Fibroblast of skin of scalp (primary cell): ENCODE measurements at places on chromosomes 7 and 10.

DNA sequence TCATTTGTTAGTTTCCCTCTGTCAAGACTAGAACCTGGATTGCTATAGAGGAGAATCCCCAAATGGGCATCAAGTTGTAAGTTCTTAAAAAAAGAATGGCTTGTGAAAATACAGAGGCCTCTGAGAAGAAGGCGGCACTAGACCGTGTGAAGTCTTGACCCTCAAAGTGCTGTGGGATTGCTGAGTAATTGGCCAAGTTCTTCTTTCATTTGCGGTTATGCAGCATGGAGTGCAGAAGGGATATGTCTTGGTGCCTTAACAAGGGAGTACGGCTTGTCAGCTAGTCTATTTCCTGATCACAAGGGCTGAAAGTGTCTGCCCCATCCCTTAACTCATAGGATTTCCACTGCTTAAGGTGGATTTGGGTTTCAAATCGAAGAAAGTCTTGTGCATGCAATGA lies 81.2 kb downstream of the MKX start:
- DNase-seq: no peak

GRCh38 chr7:143240291-143241168 lies 18.7 kb downstream of the TAS2R40 start:
- peak; percentile 96 for DNase-seq

GRCh38 chr10:119539359-119539825 lies 3.1 kb downstream of the RGS10 start:
- DNase-seq: no peak

DNA sequence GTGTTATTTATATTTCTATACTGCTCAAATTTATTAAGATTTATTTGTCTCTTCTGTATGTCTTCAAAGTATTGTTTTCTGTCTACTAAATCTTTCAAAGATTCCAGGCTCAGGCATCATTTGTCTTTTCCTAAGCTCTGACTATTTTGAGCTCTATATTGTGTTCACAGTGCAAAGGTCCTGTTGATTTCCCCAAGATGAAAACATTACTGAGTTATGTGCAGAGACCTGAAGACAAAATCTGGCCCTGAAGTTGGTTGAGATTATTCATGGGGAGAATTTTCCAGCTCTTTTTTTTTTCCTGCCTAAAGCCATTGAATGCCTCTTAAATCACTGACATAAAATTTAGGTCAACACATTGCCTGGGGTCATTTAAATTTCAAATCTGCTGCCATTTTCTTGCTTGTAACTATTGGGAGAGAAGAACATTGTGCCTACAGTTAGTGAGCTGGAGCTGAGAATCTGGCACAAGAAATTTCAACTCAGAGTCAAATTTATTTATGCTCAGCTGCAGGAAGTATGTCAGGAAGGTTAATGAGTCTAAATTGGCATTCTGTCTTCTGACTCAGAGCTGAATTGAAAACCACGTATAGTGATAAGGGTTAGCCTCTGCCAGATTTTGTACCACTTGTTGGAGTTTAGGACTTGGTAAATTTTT lies 31.6 kb downstream of the CSTF2T start:
- peak; percentile 21 for DNase-seq

DNA sequence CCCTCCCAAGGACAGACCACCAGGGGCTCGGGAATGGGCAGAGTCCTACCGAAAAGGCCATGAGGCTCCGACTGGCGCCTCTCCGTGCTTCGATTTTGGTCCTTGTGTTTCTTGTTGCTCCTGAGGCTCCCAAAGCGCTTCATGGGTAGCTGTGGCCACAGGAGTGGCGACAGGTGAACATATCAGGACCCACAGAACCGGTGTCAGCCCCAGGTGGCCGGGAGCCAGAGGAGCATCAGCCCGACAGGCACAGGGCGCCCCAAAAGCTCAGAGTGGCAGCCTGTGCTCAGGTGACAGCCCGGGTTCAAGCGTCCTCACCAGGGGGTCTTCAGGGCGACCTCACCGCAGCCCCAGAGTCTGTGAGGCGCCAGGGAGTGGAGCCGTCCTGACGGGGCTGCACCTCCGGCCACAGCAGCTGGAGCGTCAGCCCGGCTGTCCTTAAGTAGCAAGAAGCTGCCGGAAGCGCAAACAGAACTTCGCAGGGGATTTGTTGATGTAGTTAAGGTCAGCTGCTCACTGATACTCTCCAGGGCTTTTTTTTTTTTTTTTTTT lies 141.0 kb downstream of the PRKAG2 start:
- no peak for DNase-seq

DNA sequence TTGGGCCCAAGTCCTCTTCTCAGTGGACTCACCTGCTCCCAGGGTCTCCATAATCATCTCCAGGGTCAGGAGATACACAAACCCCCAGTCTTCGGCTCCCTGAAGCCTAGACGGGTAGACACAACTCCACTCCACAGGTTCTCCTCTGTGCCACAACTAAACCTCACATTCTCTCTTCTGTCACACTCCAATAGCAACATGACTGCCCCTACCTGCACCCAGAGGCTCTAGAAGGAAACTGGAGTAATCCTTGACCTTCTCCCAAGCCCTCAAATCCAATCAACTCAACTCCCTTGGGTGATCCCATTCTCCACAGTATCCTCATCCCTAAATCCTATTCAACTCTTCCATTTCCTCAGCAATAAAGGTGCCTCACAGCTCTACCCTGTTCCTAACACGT lies 16.2 kb downstream of the HNRNPF start:
- no peak for DNase-seq
